ENCODE measurements at places on chromosomes 12 and 14. TPM values are rescaled to one million over a fixed set of nuclear protein-coding genes. Genes with fewer than 3 reads are reported as not detected.
A peak's percentile ranks its signal among the peaks of the same experiment; 100 is the strongest.

GRCh38 chr12:11827091-11828061 is 177.9 kb downstream of the ETV6 start:
- no peak for DNase-seq

DNA sequence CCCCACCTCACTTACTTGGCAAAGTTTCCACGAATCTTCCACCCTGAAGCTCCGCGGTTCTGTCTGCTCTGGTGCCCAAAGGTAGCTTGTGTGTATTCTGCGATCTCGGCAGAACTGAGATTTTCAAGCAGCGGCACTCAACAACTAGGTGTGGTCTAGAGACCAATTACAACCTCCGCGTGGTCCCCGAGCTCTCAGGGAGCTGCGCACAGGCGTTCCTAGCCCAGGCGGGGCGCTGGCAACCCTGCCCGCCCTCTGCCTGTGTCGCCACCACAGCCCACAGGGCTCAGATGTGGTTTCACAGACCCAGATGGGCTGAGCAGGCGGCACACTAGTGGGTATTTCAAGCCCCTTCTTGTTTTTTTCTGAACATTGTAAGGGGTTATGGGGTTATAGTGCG is 1.5 kb upstream of the DIABLO start:
- no peak for DNase-seq

DNA sequence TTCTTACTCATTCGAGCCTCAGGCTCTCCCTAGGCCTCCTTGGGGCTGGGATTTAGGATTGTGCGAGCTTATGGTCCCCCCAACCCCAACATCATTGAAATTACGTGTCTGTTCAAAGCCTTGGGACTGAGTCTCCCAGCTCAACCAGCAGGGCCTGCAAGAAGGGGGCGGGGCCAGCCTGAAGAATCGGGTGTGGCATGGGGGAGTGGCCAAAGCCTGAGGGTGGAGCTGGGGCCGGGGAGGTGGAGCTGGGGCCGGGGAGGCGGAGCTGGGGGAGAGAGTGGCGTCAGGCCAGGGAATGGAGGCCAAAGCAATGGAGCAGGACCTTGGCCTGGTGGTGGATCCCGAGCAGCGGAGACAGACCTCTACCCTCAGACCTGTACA is 24.3 kb upstream of the HSPB8 start:
- DNase-seq: no peak

DNA sequence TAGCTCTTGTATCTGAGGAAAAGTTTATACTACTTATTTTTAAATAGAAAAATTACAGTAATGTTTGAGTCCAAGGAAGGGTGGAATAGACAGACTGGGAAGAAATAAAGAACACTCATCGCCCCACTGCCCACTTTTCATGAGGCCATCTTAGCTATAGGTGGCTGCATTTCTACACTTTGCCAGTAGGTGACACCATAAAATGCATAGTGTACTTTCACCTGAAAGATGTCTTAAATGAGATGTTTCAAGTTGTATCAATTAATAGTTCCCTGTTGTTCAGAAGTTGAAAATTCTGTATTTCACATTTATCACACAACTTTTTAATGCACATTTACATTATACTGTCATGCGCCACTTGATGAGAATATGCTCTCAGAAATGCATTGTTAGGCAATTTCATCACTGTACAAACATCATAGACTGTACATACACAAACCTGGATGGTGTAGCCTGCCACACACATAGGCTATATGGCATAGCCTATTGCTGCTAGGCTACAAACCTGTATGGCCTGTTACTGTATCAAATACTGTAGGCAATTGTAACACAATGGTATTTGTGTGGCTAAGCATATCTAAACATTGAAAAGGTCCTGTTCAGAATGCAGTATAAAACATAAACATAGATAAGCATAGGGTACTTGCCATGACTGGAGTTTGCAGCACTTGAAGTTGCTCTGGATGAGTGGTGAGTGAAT is 27.6 kb downstream of the PMCH start:
- no peak for DNase-seq

The SLC39A2 gene
- 1.2 TPM for total RNA-seq

DNA sequence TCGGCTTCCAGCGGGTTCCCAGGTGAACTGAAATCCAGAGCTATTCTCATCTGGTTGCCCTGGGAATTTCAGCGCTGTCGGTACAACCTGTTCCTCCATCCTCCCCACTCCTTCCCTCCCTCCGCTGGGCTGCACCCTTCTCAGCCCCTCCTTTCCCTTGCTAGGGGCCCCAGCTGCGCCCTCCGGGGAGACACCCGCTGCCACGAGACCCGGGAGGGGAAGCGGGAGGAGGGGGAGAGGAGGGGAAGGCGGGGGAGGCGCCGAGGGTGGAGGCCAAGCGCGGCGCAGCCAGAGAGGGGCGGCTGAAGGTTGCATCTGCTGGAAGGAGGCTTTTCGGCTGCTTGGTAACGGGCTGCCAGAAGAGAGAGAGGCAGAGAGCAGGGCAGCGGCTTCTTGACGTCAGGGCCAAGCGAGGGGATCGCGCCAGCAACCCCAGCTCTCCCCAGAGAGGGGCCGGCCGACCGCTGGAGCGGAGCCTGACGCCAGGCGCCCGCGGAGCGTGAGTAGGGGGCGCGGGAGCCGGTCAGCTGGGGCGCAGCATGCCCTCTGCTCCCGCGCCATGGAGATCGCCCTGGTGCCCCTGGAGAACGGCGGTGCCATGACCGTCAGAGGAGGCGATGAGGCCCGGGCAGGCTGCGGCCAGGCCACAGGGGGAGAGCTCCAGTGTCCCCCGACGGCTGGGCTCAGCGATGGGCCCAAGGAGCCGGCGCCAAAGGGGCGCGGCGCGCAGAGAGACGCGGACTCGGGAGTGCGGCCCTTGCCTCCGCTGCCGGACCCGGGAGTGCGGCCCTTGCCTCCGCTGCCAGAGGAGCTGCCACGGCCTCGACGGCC is at the start of gene KCNA5:
Gene KCNA5, plus strand, starts transcription at position 291 of the 831 bp plus-strand sequence. Its CDS starts 269 bp downstream, at position 560.
- DNase-seq: peak; percentile 10

DNA sequence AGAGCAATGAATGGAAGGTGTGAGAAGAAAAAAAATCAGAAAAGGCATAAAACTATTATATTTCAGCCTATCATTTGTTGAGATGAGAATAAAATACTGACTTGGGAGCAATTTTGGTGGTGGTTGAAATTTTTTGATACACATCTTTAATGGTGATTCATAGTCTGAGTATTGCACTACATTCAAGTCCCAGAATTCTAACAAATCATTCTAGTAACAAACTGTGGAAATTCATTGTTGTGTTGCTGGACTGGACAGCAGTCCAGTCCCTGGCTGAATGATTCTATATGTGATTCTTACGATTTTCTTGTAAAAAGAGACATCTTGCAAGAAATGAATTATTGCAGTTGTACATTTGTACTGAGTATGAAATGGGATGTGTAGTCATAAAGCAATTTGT is 268.6 kb downstream of the TRHDE start:
- DNase-seq: no peak

Data from urinary bladder (tissue), 4 donors.